Purkinje cell (primary cell): ENCODE measurements at places on chromosomes 7 and 10. TPM values are rescaled to one million over a fixed set of nuclear protein-coding genes. Genes with fewer than 3 reads are reported as not detected.

Gene SEMA3D
- 0.20 and 0.98 TPM in 2 replicates for polyA plus RNA-seq

Gene GCK
- polyA plus RNA-seq = 1.3 and 3.7 TPM in 2 replicates

Gene CRTAC1
- 9.6 TPM in 1 of 2 replicates, not detected in the other for polyA plus RNA-seq

Gene JCAD
- polyA plus RNA-seq = 4.5 and 11.6 TPM in 2 replicates

Gene TMEM130
- 37.0 and 74.7 TPM in 2 replicates for polyA plus RNA-seq

Gene CAPZA2
- 190 and 245 TPM in 2 replicates for polyA plus RNA-seq

Gene TNKS2
- polyA plus RNA-seq = 26.2 and 29.1 TPM in 2 replicates

Gene SMNDC1
- 11.4 and 12.6 TPM in 2 replicates for polyA plus RNA-seq

Gene EMX2
- polyA plus RNA-seq = not detected in 2 replicates

Gene AKR1C8
- polyA plus RNA-seq = not detected in 2 replicates

Gene METTL27
- 1.1 TPM in 1 of 2 replicates, not detected in the other for polyA plus RNA-seq

Gene CUBN
- not detected in 2 replicates for polyA plus RNA-seq

Gene BCL7B
- 13.1 and 16.4 TPM in 2 replicates for polyA plus RNA-seq

Gene ZNF22
- polyA plus RNA-seq = 17.6 and 18.5 TPM in 2 replicates
